ENCODE measurements at places on chromosomes 6 and 20.

GRCh38 chr6:33670971-33671743 is 40.3 kb downstream of the UQCC2 start:
- no peak for DNase-seq

DNA sequence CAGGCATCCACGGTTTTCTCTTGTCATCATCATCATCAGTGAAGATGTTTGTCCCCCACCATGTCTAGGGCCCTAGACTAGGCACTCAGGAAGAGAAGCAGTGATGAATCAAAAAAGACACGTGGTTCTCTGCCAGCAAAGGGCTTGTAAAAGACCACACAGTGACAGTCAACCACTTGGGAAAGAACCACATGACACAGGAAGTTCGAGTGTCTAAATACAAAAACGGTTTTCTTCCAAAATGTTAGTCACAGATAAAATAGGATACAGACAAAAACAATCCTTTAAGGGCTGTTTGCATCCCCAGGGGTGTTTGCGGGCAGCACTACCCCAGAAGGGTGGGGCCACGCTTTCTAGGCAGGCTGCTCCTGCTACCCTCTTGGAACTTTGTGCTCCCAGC is 356.8 kb upstream of the AGPAT4 start:
- no peak for DNase-seq

- no peak for DNase-seq
Measured at GRCh38 chr6:45488889-45489288, 111.2 kb upstream of the SUPT3H start.

DNA sequence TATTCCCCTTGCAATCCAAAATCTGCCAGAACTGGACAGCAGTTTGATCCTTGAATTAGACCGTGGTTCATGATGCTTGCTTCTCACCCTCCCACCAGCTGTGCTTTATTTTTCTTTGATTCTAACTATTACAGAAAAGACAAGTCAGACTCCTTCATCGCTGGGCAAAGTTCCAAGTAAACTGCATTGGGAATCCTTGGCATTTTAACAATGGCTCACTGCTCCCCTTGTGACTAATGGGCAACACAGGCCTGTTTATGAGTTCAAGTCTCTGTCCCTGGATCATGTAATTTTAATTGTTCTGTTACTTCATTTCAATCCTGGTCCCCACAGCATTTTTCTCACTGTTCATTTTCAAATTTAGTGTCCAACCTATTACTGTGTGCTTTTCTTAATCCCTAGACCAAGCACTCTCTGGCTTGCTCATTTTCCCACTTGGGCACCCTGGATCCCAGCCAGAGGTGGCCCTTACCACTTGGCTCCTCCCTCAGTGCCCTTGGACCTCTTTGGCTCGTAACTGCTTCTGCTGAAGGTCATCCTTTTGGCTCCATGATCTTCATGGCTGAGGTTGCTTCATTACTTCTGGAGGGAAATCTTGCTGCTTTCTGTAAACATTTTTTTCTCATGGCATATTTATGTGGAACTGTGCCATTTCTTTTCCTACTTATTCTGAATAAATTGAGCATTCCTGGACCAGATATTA is 32.8 kb downstream of the PSMB9 start:
- no peak for DNase-seq

DNA sequence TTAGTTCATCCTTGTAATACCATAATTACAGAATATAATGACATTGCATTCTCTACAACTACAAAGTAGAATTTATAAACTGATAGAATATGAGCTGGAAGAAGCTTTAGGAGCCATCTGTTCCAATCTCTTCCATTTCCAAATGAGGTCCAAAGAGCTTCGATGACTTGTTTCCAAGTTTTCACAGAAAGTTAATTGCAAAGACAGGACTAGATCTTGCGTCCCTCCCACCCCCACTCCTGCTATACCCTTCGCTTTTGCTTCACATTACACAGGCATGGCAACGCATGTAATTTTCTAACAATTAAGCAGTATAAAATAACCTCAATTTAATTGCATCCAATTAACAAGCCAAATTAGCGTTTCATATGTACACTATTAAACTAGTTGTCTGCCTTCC is 7.0 kb downstream of the HIVEP2 start:
- no peak for DNase-seq

GRCh38 chr6:62283796-62284411 is 2.1 kb downstream of the KHDRBS2 start:
- DNase-seq, result no peak

GRCh38 chr6:36873612-36874442 is 776 bp downstream of the PPIL1 start:
- no peak for DNase-seq

DNA sequence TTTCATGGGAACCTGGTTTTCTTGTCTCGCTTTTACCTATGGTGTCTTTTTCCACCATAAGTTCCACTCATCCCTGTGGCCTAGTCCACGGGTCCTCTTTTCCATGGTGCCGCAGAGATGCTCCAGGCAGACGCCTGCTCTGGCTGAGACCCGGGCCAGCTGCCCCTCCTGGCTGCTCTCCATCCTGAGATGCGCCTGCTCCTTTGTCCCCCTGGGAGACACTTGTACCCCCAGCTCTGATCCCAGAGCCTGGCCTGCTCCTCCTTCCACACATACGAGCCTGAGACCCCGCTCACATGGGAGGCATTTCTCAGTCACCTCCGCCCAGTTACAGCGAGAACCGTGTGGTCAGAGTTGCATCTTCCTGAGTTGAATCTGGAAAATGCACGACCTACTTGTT is 29.6 kb downstream of the RNASET2 start:
- DNase-seq, result no peak

- DNase-seq, result no peak
Measured at GRCh38 chr6:44058617-44059358, 68.5 kb downstream of the MRPL14 start.

DNA sequence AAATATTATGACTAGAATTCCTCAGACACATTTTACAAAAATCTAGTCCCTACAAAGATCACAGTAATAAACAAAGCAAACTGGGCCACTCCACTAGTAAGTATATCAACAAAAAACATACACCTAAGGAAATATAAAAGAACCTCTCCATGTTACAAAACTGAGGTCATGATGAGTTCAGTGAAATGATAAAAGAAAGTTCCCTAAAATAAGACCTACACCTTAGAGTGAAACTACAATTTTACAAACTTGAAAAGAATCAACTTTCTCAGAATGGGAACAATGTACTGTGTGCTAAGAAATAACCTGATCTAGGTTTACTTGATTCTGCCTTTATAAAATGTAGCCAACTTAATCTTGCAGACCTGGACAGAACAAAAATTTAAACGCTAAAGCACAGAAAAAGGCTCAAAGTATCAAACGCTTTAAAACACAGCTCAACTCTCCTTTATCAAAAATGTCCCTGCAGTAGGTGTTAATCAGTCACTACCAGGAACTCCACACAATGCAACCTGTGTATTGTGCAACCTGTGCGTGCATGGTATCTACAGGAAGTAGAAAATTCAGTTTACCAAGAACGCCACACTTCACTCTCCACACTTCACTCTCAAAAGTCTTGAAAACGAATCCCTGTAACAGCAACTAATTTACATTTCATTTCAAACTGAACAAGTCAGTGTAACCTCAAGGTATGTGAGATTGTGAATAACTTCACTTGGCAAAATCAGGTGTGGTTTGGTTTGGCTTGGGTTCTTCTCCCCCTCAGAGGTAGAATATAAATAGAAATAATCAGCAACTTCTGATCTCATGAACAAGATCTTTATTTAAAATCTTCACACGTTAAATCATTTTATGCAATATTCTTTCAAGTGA is 1.8 kb downstream of the RALGAPA2 start:
- peak; percentile 5 for DNase-seq

- DNase-seq, result no peak
Measured at GRCh38 chr20:44861531-44862006, 23.9 kb upstream of the YWHAB start.

DNA sequence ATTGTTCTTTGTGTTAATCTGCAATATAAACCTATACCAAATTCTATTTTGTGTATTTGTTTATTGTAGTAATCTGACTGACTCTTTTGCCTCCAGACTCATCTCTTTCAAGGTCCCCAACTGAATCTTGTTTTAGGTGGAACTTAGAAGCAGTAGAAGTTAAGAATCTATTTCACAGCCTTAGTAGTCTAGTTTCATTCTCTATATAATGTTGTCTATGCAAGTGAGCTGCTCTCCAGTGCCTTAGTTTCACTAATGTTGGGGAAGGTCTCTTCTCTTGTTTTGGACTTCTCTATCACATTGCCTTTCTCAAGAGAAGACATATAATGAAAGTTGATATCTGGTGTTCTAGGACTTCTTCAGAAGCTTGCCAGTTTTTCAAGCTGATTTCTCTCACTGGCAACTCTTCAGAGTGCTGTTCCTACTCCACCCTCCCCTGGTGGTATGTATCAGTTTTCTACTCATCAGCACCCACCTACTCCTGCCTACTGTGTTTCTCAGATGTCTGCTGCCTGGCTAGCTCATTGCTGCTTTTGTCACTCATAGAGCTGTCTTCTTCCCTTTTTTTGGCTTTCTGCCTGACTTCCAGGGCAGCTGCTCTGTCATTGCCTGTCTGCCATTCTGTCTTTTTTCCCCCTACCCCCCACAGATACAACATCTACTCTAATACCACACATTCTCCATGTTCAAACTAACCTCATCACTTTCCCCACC is 82.1 kb downstream of the PTPRA start:
- DNase-seq, result no peak

DNA sequence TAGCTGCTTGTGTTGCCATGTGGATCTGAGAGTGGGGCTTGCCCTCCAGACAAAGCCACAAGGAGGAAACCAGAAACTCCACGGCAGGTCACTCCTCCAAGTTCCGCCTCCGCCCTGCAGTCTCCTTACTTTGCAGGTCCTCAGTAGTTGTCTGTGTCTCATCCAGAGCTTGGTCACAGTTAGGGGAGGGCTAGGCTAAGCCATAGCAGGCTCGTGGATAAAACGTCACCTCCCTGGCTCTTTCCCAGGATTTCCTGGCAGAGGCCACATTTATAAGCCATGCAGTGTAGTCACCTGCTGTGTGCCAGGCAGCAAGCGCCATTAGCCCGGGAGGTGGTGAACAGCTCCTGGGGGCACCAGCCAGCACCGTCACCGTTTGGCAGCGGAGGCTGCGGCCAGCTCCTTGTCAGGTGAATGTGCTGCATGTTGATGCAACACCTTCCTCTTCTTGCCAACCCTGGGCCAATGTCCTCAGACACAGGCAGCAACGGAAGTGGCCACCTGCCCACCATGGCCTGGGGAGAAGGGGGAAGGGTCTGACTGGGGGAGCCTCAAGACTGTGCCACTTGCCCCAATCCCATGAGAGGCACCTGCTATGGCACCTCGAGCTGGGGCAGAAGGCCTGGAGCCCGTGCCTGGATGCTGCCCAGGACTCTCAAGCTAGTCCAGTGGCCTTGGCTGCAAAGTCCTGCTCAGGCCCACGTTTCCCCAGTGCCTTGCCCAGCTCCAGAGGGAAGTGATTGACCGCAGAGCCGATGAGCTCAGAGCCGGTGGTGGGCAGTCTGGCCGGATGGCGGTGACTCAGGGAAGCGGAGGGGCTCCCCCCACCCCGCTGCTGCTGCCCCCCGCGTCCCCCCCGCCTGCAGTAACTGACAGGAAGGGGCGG is 39.0 kb upstream of the SLCO4A1 start:
- DNase-seq, result peak; percentile 20

- DNase-seq, result no peak
Measured at GRCh38 chr6:85470023-85470410, 20.1 kb downstream of the NT5E start.

DNA sequence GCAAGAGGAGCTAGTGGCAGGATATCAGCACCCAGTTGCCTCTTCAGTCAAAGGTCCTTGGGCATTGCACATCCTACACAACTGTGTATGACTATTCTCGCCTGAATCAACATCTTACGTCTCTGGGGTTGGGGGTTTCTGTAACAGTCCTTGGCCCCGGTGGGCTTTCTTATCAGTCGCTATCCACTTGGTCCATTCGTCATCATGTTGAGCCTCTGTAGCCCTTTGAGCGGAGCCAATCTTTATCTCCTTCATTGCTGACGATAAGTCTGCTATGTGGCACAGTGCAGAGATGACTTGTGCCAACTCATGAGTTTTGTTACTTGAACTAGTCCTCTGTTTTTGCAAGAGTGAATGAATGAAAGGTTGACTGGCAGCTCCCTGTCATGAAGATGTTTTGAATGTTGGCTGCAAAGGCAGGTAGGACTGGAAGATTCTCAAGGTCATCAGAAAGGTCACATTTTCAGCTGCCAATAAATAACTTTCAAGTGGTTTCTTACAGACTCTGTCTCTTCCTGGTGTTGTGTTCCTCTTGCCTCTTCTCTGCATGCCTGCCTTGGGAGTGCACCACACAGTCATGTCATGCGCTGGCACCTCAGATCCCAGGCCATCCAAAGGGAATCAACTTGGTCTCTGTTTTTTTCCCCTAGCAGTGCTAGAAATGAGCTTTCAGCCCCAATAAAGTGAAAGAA is 238.9 kb downstream of the SLC24A3 start:
- DNase-seq, result no peak

DNA sequence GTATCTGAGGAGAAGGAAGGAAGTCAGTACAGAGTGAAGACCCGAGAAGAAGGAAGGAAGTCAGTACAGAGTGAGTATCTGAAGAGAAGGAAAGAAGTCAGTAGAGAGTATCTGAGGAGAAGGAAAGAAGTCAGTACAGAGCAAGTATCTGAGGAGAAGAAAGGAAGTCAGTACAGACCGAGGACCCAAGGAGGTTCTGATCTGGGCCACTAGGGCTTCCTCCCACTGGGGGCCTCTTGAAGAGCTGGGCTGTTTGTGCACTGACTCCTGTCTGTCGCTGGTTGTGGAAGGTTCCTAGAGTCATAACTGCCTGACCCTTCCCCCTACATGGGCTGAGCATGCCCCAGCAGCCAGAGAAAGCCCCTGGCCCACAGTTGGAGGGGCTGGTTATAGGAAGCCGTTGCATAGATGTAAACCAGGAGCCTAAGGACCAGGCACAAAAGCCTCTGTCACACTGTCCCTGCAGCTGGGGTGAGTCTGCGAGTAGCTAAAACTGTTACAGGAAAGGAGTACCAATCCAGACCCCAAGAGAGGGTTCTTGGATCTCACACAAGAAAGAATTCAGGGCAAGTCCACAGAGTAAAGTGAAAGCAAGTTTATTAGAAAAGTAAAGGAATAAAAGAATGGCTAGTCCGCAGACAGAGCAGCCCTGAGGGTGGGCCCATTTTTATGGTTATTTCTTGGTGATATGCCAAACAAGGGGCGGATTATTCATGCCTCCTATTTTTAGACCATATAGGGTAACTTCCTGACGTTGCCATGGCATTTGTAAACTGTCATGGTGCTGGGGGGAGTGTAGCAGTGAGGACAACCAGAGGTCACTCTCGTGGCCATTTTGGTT is 395.9 kb downstream of the PREX1 start:
- no peak for DNase-seq

GRCh38 chr6:158205169-158205944 is 37.2 kb downstream of the GTF2H5 start:
- no peak for DNase-seq
